ENCODE measurements at places on chromosomes 5 and 9.

DNA sequence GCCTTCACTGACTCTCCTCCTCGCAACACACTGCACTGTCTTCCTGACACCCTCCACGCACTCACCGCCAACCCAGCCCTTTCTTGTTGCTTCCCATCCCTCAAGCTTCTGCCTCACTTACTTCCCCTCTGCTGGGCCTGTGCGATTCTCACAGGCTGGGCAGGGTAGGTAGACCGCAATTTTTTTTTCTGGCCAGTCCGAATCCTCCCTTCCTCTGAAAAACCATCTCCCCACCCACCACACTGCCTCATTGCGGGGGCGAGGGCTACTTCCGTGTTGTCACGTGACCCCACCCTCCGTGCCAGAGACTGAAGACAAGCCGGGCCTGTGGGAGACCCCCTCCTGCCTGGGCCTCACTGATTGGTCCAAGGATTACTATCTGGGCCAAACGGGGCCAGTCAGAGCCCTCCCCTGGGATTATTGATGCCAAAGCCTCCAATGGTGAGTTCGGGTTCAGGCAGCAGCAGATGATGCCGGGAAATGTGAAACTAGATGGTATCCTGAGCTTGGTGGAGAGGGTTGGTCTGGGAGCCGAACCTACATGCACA is 73.1 kb downstream of the STK10 start:
- DNase-seq = no peak

GRCh38 chr5:65707663-65708062 is 14.2 kb downstream of the SGTB start:
- DNase-seq = no peak

DNA sequence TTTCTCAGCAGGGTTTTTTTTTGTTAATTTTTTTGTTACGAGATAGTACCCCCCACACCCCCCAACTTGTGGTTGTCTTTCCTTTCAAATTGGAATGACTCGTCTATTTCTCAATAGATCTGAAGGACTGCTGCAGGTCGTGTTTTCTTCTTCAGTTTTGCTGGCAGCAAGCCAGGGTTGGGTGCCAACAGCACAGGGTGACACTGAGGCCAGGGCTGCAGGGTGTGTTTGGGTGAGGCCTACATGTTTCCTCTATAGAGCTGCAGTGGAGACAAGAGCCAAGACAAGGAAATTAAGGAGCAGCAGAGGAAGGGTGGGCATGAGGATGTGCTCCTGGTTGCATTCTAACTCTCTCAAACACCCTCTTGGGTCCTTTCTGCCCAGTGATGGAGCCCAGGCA is 52.2 kb downstream of the NXNL2 start:
- DNase-seq = no peak

DNA sequence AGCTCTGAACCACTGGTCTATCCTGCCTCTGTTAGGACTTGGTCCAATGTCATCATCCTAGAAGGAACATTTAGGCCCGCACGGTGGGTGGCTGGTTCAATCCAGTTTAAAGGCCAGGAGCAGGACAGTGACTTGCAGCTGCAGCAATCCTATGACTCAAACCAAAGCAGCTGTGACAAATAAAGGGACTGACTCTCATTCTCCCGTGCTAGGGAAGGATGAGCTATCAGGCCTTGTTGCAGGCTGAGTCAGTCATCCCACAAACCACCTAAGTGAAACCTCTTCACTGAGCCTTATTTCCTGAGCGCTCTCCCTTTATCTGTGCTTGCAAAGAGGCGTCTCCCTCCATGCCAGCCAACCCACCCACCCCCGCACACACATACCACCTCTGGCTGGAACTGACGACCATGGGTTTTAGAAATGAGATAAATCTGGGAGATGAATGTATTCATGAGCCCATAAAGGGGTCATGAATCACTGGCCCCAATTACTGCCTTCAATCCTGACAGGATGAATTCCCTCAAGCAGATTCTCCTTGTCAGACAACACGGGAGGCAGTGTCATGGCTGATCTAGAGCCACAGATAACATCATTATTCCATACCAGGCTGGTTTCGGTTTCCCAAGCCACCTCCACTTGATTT is 93.4 kb downstream of the KCNIP1 start:
- peak; percentile 66 for DNase-seq

DNA sequence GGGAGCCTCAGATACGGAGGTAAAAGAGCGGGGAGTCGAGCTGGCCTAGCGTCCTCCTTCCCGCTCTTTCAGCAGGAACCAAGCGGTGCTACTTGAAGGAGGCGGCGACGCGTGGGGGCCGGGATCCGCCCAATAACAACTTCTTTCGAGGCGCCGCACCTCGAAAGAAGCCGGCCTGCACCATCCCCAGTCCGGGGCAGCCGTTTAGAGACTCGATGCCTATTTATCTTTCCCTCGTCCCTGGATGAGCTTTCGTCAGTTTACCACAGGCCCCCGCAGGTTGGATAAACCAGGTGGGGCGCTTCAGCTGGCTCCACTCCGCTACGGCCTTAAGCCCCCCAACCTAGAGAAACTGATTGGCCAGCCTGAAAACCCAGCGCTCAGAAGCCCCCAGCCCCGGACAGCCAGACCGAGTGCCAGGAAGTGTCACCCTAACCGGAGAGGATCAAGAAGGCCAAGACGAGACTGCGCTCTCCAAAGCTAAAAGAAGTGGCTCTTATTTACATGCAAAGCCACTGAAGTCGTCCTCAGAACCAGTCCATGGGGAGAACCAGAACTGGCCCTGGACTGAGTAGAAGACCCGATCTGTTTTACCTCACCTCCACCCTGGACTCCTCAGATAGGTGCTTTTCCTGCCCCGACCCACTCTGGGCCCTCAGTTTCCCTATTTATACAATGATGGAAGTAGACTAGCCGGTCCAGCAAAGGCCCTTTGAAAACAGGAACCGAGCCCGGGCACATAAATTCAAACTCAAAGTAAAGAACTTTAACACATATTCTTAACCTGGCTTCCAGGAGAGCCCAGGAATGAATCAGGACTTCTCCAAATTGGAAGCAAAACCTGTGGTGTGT is 1.4 kb downstream of the HAND1 start:
- no peak for DNase-seq

- no peak for DNase-seq
Observed at GRCh38 chr9:116945817-116946216, 258.7 kb downstream of the TRIM32 start.

DNA sequence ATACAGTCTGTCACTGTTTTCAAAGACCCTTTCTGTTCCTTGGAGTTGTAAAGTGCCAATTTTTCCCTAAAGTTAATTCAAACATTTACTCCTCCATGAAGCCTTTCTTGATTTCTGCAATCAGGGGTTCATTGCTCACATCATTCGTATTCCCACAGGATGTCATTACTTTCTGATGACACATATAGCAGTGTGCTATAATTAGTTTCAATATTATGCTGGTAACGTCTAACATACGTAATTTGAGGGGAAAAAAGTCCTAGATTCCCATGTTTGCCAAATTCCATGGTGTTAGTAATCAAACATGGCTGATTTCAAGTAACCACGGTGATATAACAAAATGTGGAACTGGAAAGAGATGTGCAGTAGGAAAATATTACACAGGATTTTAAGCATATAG is 468.2 kb upstream of the MEF2C start:
- no peak for DNase-seq

DNA sequence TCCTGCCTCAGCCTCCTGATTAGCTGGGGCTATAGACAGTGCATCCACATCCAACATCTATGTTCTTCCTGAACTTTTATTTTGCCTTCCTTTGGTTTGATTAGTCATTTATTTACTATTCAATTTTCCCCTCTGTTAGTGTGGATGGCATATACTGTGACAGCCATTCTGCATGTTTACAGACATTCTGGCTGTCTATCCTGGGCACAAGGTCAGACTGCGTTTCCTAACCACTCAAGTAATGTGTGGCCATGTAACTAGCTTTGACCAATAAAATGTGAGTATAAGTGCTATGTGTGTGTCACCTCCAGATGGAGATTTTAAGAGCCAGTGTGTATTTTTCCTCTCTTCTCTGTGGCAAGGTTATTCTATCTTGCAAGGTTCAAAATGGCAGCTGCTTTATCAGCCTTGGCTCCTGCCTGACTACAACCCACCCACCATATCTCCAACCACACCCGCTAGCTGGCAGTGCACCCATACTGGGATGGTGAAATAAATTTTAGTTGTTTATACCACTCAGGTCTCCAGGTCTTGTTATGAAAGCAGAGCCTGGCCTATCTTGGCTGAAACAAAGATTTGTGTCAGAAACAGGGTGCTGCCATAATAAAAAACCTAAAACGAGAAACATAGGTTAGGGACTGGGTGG is 32.2 kb downstream of the PDE6A start:
- DNase-seq = no peak

DNA sequence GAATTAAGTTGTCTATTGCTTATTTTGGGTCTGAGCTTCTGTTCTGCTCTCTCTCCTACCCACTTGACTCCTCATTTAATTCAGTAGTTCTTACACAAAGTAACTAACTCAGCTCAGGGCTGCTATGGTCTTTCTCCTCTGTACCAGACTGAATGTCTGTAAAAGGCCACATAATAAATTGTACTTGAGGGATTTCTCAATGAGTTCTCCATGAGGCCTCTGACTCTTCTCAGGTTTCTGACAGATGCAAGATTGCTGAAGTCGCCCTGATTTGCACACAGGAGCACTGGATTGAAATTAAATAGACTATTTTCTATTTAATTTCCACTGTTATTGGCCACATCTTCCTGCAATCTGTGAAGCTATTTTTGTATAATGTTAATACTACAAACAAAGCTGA is 2.9 kb downstream of the IQGAP2 start:
- DNase-seq = no peak

- no peak for DNase-seq
Observed at GRCh38 chr9:132699956-132700355, 29.7 kb downstream of the GTF3C4 start.

GRCh38 chr9:6552033-6552432 is 93.5 kb downstream of the GLDC start:
- DNase-seq = no peak

- DNase-seq = no peak
Observed at GRCh38 chr9:1049641-1050040, 516 bp upstream of the DMRT2 start.

DNA sequence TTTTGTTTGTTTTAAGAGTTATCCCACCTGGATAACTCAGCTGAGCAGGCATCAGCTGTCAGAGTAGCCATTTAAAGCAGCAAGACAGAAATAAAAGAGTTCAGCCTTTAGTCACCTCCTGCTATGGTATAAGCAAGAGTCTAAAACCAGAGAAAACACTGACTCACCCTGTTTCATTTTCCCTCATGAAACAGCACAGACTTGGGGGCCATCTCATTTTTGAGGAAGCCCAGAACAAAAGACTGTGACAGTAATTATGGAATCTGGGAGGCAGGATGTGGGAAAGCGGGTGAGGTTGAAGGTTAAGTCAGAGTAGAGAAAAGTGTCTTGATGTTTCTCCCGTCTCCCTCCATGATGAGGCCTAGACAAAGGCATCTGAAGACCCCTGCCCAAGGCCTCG is 90.2 kb upstream of the FAM174A start:
- DNase-seq = no peak

DNA sequence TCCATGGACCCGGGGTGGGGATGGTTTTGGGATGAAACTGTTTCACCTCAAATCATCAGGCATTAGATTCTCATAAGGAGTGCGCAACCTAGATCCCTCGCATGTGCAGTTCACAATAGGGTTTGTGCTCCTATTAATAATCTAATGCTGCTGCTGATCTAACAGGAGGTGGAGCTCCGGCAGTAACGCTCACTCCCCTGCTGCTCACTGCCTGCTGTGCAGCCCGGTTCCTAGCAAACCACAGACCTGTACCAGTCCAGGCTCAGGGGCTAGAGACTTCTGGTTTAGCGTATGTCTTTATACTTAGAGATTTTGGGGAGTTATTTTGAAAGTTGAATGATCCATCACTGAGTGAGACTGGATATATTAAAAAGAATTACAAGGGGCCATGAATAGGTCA is 50.2 kb downstream of the RICTOR start:
- peak; percentile 20 for DNase-seq

DNA sequence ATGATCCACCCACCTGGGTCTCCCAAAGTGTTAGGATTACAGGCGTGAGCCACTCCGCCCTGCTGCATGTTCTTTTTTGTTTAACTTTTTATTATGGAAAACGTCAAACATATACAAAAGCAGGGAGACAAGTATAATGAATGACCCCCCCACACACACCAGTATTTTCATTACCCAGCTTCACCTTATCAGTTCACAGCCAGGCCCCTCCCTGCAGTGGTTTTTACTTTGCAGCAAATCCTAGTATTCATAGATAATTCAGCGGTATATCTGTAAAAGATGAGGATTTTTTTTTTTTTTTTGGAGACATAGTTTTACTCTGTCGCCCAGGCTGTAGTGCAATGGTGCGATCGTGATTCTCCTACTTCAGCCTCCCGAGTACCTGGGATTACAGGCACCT is 2.3 kb downstream of the POMT1 start:
- DNase-seq = no peak

DNA sequence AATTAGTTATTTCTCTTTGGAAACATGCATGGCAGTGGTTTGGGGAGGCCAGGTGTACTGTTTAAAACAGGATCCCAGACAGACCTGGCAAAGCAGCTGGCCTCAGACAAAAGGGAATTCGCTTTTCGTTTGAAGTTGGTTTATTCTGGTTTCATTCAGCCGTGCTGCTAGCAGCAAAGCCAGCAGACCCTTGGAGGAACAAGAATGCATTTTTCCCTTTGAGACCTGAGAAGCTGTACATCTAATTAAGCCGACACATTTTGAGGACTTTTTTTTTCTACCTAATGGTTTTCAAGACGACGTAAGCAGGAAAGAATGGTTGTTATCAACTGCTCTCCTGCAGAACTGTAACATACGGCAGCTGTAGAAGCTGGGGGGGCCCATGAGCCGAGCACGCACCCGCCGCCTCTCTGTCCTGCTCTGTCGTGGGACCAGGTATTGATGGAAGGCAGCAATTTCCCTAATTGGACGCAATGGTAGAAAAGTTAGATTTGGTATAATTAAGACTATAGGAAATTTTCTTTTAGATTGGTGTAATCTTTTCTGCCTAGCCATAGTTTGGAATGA is 13.6 kb downstream of the PLEKHG4B start:
- DNase-seq = no peak

DNA sequence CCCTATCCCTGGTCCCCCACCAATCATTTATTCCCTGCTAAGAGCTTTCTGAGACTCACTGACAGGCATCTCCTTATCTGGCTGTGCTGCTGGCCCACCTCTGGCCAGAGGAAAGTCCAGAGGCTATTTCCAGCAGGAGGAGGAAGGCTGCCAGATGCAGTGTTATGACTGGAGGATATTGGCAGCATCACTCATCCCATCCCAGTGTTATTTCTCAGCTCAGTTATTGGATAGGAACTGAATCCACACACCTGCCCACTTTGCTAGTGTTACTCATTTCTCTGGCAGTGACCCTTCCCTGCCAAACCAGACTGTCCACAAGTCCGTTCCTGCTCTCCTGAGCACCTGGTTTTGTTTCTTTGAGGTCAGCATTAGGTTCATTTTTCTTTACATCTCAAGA is 228.2 kb downstream of the GRIA1 start:
- no peak for DNase-seq
